ENCODE measurements at places on chromosomes 3 and 15. TPM values are rescaled to one million over a fixed set of nuclear protein-coding genes. Genes with fewer than 3 reads are reported as not detected.

The PARL gene
- 25.4 TPM for total RNA-seq

The CISH gene
- 4.9 TPM for total RNA-seq

The CNTN4 gene
- 50.1 TPM for total RNA-seq

The MORC1 gene
- total RNA-seq: not detected

The SLC6A20 gene
- 5.3 TPM for total RNA-seq

The RBSN gene
- 9.2 TPM for total RNA-seq

The RPSA gene
- 555 TPM for total RNA-seq

Data from body of pancreas (tissue), 4 donors.